Neural progenitor cell (in vitro differentiated cells): ENCODE measurements at places on chromosomes 11 and 22.
A peak's percentile ranks its signal among the peaks of the same experiment; 100 is the strongest.

- no peak for DNase-seq
Measured at GRCh38 chr11:86497310-86497709, 122.6 kb downstream of the CCDC81 start.

DNA sequence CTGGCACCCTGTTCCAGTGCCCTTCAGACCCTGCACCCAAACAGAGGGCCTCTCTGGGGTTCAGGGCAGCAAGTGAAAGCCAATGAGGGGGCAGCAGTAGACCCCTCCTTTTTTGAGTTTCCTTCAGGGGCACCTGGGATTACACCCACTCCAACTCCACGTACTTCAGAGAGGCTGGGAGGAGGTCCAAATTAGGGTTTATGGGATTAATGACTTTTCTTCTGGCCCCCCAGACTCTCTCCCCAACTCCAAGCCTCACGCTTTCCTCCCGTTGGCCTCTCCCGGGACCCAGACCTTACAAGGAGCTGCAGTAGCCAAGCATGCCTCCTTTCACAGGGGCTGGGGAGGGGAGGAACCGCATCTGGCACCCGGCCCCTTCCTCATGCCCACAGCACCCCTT lies 101.7 kb downstream of the NECTIN1 start:
- DNase-seq, result no peak

DNA sequence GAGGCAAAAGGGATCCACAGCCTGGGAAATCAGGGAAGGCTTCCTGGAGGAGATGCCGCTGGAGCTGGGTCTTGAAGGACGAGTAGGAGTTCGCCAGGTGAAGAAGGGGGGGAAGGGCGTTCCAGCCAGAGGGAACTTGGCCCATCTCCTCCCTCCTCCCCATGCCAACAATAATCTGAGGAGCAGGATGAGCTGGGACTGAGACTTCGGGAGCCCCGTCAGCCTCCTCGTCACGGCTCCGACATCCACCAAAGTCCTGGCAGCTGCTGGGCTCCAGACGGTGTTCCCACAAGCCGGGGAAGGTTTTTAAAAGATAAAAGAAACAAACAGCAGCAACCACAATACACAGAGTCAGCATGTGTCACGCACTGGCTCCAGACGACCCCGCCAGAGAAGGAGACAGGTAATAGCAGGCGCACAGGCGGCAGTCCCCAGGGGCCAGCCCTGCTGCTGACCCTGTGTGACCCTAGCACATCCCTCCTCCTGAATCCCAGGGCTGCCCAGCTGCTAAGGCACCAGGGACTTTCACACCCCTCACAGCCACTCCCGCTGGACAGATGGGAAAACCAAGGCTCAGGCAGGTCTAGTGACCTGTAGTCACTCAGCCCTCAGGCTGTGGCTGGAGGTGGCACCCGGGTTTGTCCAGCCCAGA lies 37.3 kb downstream of the NUP50 start:
- no peak for DNase-seq

DNA sequence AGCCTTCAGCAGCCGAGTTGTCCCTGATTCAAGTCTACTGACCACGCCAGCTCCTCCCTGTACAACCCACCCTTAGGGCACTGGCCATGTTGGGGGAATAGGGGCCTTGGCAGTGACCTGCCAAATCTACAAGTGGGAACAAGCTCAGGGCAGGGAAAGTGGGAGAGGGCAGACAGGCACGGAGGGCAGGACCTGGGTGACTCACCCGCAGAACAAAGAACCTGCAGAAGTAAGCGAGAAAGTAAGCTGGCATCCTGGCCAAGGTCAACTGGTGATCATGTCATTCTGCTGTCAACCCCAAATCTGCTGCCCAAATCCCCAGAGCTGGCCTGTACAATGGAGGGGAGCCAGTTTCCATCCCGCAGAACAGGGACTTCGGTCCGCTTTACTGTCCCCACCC lies 7.9 kb upstream of the SCGB1A1 start:
- no peak for DNase-seq

- DNase-seq, result no peak
Measured at GRCh38 chr11:28038775-28039174, 69.2 kb downstream of the KIF18A start.

DNA sequence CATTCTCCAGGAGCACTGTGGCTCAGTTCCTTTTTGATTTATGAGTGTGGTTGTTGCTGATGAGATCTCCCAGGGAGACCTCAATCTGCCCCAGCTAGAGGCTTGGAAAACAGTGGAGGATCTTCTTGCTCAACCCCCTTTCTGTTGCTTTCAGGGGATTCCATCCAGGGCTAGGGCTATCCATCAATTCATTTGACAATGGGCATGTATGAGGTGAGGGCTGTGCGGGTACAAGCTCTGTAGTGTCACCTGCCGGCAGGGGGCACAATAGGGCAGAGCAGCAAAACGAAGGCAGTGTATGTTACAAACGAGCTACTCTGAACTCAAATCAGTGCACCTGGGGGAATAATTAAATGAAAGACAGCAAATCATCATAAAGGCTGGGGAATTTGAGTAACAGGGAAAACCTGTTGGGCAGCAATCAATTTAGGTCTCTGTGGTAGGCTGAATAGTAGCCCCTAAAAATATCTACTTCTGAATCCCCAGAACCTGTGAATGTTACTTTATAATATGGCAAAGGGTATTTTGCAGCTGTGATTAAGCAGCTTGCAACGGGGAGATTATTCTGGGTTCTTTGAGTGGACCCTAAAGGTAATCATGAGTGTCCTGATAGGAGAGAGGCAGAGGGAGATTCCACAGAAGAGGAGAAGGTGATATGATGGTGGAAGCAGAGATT lies 170.3 kb upstream of the ZBED5 start:
- DNase-seq, result peak; percentile 76

DNA sequence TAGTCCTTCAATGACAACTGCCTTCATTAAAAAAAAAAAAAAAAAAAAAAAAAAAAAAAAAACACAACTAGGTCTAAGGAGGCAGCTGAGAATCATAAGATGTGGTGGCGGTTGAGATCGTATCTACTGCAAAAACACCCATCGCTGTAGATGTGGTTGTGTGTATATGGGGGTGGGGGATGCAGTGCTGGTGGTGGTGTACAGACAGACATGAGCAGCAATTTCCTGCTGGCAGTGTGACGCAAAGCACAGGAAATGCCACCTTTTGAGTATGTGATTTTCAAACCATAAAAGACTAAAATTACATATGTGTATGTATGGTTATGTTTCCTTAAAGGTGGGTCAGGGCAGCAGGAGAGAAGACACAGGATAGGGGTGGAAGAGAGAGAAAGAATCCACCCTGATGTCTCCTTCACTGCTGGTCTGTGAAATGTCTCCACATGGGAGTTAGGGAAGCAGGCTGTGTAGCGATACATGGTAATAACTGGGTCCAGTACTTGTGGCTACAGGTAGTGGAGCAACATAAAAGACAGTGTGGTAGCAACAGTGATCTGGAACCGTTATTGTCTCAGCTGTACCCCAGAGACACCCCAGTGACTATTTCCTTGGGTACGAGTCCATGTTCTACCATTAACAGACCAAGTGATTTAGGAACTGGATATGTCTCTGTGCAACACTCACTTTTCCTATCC lies 57.9 kb downstream of the SYTL2 start:
- no peak for DNase-seq

DNA sequence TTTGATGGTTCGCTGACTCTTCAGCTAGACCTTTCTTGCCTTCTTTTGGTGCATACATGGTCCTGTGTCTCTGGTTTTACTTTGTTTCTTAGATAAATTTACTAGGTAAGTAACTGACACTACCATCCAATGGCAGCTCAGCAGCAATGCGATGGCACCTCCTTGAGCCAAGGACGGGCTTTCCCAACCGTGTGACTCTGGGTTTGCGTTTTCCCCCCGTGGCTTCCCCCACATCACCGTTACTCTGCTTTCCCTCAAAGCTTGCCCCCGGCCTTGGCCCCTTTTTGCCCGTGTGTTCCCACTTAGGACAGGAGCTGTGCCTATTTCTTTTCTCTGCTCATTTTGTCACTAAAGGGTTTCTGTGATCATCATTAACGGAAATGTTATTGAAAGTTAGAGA lies 41.5 kb downstream of the TBC1D22A start:
- DNase-seq, result no peak

DNA sequence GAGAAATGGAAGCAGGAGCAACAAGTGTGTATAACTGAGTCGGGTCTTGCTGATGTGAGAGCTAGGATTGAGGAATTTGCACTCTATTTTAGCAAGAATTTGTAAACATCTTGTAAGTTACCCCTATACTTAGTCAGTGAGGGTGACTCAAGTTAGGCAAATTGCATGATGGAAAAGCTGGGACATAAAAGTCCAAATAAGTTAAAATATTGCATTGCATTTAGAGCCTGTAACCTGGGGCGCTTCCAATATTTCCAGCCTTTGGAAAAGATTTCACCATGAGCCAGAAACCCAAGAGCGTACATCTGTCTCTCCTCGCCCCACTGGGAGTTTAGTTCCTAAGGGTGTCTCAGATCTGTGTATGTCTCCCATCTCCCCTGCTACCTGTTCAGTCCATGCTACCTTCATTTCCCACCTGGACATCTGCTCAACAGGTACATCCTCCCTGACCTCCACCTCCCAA lies 37.0 kb upstream of the ACCSL start:
- no peak for DNase-seq

DNA sequence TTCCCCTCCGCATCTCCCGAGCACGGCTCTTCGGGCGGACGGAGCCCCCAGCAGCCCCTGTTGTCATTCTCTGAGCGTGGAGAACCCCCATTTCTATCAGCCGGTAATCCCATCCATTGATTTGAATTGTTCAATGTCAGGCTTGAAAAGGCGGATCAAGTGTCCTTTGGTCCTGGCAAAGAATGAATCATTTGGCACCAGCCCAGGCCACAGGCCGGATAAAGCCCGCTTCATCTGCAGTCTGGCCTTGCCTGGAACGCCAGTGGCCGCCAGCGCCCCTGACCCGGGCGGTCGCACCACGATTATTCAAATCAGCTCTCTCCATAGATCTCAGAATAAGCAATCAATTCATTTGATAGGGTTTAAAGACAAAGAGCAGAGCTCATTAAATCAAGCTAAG lies 188.9 kb downstream of the BRD1 start:
- DNase-seq, result peak; percentile 23

DNA sequence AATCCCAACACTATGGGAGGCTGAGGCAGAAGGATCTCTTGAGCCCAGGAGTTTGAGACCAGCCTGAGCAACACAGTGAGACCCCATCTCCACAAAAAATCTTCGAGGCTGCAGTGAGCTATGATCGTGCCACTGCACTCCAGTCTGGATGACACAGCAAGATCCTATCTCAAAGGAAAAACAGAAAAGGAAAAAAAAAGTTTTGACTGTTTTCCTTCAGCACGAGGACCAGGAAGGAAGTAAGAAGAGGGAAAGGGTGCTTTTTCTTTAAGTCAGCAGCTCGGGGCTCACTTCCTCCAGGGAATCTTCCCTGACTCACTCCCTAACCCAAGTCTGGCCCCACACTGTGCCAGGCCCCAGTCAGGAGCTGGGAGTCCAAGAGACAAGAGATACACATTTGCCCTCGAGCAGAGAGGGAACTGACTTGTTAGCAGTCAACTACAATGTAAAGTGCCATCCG lies 14.2 kb downstream of the ARRB1 start:
- DNase-seq, result no peak

DNA sequence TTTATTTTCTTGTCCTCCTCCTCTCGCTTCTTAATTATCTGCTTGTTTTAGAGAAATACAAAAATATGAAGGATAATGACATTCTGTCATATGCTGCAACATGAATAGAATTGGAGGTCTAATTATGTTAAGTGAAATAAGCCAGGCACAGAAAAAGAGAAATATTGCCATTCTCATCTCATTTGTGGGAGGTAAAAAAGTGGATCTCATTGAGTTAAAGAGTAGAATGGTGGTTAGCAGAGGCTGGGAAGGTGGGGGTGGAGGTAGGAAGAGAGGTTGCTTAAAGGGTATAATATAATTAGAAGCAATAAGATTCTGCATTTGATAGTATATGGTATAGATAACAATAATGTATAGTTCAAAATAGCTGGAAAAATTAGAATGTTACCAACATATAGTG lies 231.3 kb downstream of the JRKL start:
- no peak for DNase-seq

- DNase-seq, result no peak
Measured at GRCh38 chr11:36452236-36452940, 57.7 kb downstream of the TRAF6 start.

DNA sequence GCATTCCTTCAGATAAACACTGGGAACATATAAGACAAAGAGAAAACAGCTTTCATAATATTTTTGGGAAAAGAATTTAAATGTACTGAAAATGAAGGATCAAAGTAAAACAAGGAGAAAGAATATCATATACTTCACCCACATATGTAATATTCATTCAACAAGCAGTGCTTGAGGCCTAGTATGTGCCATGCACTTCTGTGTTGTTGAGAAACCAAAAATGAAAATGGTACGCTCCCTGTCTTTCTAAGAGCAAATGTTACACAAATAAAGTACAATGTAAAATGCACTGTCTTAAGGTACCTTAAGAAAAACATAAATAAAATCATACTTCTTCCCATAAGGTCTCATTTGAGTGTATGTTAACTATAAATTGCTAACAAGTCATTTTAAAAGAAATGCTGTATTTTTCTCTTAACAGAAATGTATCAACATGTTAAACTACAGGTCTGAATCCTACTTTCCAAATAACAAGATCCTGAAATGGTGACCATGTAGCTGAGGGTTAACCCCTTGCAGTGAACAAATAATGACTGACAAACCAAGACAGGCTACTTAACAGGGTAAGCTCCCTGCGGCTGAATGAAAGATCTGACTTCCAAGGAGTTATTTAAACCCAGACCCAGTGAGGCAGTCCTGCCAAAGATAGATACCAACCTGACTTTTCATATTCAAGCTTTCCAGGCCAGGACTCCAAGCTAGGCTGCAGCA lies 377.6 kb downstream of the DCDC1 start:
- peak; percentile 28 for DNase-seq

- DNase-seq, result peak; percentile 57
Measured at GRCh38 chr11:134030853-134031252, 38.0 kb upstream of the JAM3 start.

DNA sequence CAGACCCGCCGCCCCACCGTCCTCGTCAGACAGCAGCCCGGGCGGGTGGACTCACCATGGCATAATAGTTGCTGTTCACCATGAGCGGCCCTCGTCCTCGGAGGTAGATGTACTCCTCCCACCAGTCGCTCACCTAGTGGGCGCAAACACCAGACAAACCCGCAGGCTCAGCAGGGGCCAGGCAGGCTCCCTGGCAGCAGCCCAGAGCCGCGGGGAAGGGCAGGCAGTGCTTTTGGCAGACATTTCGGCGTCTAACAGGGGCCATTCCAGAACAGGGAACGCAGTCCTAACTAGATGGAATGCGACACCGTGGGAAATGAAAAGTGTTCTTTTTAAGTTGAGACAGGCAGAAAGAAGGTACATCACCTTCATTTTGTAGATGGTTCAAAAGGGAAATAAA lies 44.9 kb downstream of the CPT1A start:
- DNase-seq, result no peak

DNA sequence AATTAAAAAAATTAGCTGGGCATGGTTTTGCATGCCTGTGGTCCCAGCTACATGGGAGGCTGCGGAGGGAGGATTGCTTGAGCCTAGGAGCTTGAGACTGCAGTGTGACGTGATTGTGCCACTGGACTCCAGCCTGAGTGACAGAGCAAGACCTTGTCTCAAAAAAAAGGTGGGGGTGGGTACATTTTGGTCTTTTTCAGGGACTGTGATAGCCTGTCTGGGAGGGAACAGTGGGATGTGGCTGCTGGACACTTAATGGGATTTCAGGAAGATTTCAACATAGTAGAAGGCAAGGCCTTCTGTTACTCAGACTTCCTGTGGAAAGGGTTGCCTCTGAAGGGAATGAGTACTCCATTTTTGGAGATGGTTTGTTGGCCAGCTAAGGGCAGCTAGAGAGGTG lies 40.6 kb downstream of the RELT start:
- no peak for DNase-seq

GRCh38 chr11:19259487-19260345 lies 19.0 kb upstream of the E2F8 start:
- DNase-seq, result peak; percentile 68
